ENCODE measurements at places on chromosomes 1 and 21.

DNA sequence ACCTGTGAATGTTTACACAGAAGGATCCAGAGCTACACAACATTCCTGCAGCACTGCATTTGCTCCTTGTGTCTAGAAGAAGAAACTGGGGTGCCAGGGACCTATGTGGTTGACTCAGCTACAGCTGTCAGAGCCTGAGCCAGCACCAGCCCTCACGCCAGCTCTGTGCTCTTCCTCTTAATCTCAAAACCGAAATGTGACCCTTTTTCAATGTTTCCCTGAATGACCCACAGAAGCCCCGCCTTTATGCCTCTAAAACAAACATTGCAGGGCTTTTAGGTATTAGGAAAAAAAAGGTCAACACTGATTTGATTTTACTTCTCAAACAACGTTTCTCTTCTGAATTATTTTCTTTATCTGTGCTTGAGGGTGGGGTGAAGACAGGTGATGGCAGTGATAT lies 260.5 kb downstream of the DYRK1A start:
- no peak for DNase-seq

- no peak for DNase-seq
These were observed 15.2 kb downstream of the WLS start for GRCh38 chr1:68217060-68217554.

GRCh38 chr1:47927165-47927564 lies 70.0 kb downstream of the TRABD2B start:
- DNase-seq, result no peak

GRCh38 chr1:115432061-115432460 lies 94.0 kb upstream of the NGF start:
- no peak for DNase-seq

GRCh38 chr1:226322986-226323385 lies 14.0 kb upstream of the LIN9 start:
- no peak for DNase-seq

GRCh38 chr1:70358921-70359564 lies 4.5 kb upstream of the ANKRD13C start:
- no peak for DNase-seq

GRCh38 chr1:27598902-27599528 lies 4.9 kb downstream of the AHDC1 start:
- DNase-seq, result no peak

GRCh38 chr1:157277913-157278312 lies 139.7 kb upstream of the ETV3 start:
- DNase-seq, result no peak

GRCh38 chr1:189939967-189940366 lies 537.7 kb downstream of the BRINP3 start:
- DNase-seq, result no peak

DNA sequence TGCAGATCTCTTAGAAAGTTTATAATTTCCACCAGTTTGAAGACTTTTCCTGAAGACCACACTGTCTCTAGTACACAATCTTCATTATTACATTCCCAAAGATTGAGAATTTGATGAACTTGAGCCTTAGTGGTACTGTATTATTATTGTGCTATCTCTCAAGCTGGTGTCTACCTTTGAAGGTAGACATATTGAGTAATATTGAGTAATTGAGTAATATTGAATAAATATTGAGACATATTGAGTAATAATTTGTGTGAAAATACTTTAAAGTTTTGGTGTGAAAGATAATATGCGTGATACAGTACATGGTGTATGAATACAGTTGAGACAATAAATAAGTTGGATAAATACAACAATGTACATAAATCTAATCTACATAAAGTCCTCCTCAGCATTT lies 613.1 kb upstream of the ADGRL2 start:
- DNase-seq, result no peak

DNA sequence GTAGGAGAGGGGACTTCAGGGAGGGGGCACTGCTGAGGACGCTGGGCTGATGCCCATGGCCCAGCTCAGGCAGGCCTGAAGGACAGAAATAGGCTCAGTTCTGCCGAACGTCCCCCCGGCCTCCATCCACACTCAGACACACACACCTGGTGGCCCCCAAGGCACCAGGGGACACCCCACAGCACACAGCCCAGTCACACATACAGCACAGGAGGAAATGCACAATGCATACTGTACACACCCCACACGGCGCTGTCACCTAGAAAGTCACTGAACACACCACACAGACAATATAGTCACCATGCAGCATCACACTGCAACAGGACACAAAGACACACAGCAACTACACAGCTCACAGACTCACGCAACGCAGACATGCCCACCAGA lies 562 bp downstream of the SYTL1 start:
- no peak for DNase-seq

- no peak for DNase-seq
These were observed 659.9 kb downstream of the USP25 start for GRCh38 chr21:16389643-16390042.

- DNase-seq, result no peak
These were observed 26.1 kb upstream of the ZNF697 start for GRCh38 chr1:119674111-119674526.

- DNase-seq, result no peak
These were observed 11.9 kb downstream of the ACTRT2 start for GRCh38 chr1:3033040-3033789.

GRCh38 chr1:176445402-176445801 lies 17.6 kb upstream of the PAPPA2 start:
- DNase-seq, result no peak

DNA sequence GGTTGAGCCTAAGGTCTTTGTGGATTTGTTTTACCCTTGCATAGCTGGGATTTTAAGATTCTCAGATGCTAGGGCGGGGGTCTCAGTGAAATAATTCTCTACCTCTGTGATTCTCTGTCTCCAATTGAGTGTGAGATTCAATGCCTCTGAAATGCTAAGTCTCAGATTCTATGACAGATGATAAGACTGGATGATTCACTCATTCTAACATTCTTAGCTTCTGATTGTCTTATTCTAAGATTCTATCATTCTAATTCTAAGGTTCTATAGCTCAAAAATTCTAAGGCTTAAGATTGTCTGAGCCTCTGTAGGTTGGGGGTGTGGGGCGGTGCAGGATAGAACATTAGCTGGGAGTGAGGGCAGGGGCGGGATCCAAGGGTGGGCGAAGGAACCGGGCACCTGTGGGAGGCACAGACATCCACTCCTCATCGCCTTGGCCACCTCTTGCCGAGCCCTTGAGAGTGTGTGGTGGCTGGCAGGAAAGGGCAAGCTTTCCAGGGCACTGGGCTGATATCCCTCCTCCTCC lies 29.5 kb downstream of the ADGRB2 start:
- DNase-seq, result no peak

DNA sequence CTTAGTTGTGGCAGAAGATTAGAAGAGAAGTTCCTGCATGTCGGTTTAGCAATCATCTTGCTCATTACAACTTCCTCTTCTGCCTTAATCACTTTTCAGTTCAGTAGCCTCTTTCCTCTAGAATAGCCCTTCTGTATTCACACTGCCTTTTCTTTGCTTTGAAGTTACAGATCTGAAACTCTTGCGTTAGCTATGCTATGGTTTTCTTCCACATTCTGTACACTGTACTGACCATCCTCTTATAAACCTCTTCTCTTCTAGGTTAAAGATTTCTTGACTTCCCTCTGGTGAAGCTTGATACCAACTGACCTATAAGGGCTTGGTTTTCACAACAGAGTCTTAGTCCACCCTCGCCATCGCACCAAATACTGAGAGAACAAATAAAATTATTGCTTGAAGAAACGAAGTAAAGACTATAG lies 35.0 kb downstream of the C21orf91 start:
- no peak for DNase-seq

DNA sequence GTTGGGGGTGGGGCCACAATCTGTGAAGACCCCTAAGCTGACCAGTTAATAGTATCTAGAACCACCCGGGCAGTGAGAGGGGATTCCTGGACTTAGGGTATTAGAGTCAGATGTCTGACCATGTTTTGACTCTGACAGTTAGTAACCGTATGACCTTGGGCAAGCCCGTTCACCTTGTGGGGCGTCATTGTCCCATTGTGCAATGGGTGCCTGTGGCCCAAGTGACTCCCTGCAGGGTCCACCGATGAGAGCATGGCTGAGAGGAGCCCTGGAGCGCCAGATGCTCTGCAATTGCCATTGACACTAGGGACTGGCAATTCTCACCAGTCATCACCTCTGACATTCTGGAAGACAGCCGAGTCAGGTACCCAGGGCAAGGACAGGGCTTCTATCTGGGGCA lies 225.9 kb upstream of the CSF3R start:
- DNase-seq, result no peak

- no peak for DNase-seq
These were observed 29.3 kb downstream of the CRYZ start for GRCh38 chr1:74703386-74704182.

DNA sequence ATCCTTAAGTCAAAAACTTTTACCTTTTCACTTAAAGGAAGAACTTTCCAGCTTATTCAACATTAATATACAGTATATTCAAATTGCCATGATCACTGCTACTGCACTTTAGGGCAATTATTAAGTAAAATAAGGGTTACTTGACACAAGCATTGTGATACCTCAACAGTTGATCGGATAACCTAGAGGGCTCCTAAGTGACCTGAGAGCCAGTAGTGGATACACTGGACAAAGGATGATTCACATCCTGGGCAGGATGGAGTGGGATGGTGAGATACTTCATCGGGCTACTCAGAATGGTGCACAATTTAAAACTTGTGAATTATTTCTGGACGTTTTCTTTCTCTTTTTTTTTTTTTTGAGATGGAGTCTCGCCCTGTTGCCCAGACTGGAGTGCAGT lies 54.5 kb upstream of the PPM1J start:
- no peak for DNase-seq

- no peak for DNase-seq
These were observed 50.7 kb downstream of the ERG start for GRCh38 chr21:38447611-38448010.

DNA sequence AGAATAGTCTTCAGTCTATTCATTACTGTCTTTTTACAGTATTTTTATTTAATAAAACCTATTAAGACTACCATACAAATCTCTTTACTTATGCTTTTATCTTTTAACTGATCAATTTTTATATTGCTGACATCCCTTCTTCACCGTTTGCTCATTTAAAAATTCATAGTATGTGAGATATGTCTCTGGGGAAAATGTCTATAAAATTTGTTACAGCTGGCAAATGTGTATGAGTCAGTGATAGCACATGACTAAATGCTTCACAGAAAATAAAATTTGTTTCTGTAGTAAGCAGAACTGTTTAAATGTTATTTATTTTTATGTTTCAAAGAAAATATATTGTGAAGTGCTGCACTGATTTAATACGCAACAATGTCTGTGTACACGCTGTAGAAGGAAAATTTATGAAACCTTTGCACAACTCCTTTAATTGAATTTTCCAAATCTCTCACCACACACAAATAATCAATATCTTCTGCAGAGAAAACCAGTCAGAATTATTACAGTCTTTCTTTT lies 74.2 kb downstream of the ITGB3BP start:
- no peak for DNase-seq

GRCh38 chr1:239802275-239802674 lies 289.4 kb upstream of the FMN2 start:
- no peak for DNase-seq

- DNase-seq, result no peak
These were observed 73.4 kb upstream of the PROX1 start for GRCh38 chr1:213914392-213914791.

All from vagina (tissue), 2 donors.